Heart right ventricle (tissue), 16 donors: ENCODE measurements at places on chromosomes 12 and 14.

GRCh38 chr12:62586850-62587249 is 120.2 kb downstream of the MON2 start:
- no peaks in the 10 kb centered on the region for H3K27me3 ChIP-seq
- peaks cover 79% of the 10 kb centered on the region for H3K36me3 ChIP-seq
- H3K4me3 ChIP-seq, result no peak overlapping the region

DNA sequence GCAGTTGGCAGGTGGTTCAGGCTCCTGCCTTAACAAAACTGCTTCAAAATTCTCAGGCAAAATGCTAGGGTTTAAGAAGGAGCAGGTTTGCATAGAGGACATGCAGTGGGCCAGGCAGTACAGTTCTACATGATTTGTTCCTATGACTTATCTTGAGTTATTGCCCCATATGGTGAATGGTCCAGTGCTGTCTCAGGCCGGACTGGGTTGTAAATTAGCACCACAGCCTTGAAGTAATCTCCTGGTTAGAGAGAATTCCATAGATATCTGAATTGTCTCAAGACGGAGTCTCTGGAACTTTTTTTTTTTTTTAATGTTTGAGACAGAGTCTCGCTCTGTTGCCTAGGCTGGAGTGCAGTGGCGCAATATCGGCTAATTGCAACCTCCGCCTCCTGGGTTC is 11.8 kb upstream of the PRPF39 start:
- H3K36me3 ChIP-seq, result peaks cover 8% of the 10 kb centered on the region
- DNase-seq, result no peak
- no peak overlapping the region for H3K4me3 ChIP-seq
- no peaks in the 10 kb centered on the region for H3K27me3 ChIP-seq
- no peak overlapping the region for H3K27ac ChIP-seq

DNA sequence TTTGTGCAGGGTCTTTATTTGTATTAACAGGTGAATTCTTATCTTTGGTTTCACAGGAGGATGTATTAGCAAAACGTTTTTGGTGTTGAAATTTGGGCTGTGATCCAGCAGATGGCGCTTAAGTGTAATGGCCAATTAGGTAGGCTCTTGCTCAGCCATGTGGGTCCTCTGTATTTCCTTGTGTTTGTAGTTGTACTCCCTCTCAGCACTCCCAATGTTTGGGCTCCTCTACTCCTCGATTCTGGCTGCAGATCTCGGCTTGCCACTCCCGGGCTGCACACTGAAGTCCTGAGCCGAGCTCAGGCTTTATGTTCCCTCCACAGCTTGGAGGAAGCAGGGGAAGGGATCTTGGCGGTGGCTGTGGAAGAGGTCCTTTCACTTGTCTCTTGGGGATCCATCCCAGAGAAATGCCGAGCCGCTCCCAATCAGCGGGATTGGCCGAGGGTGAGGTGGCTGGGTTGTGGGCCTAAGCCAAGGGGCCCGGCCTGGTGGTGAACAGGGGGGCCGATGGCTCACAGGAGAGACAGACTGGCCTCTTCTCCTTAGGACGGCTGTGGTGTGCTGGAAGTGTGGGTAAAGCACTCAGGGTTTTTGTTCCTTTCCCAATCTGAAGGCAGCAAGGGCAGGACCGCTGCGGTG is 133.7 kb downstream of the AEBP2 start:
- no peaks in the 10 kb centered on the region for H3K27me3 ChIP-seq
- H3K4me3 ChIP-seq, result no peak overlapping the region
- H3K4me1 ChIP-seq, result peaks cover 32% of the 10 kb centered on the region
- H3K27ac ChIP-seq, result no peak overlapping the region
- H3K36me3 ChIP-seq, result no peaks in the 10 kb centered on the region
- DNase-seq, result no peak

DNA sequence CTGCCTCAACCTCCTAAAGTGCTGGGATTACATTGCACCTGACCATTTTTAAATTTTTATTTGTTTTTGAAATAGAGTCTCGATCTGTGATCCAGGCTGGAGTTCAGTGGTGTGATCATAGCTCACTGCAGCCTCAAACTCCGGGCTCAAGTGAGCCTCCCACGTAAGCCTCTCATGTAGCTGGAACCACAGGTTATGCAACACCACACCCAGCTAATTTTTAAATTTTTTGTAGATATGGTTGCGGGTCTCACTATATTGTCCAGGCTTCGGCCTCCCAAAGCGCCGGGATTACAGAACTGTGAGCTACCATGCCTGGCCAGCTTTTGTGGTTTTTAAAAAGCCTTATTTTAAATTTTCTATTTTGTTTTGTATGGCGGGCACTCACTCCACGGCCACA is 2.2 kb upstream of the DRAM1 start:
- no peaks in the 10 kb centered on the region for H3K36me3 ChIP-seq
- DNase-seq, result no peak
- no peaks in the 10 kb centered on the region for H3K4me1 ChIP-seq
- H3K27ac ChIP-seq, result peak overlapping the region; percentile 97

DNA sequence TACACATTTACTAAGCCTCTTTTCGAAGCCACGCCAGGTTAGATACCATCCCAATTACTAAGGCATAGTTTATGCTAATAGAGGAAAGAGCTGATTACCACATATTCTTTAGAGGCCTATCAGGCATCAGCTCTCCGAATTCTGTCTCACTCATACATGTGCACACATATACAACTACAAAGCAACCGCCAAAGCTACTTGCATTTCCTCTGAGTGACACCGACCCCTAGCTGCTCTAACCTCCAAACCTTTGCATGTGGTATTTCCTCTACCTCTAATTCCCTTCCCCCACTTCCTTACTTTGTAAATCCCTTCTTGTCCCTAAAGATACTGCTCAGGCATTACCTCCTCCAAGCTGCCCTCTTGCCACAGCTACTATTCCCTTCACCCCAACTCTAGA is 107.2 kb downstream of the DUSP6 start:
- no peak for DNase-seq
- H3K4me3 ChIP-seq, result no peak overlapping the region
- H3K4me1 ChIP-seq, result peaks cover 39% of the 10 kb centered on the region
- H3K27ac ChIP-seq, result no peak overlapping the region

GRCh38 chr14:90630171-90630806 is 185.9 kb downstream of the TTC7B start:
- H3K4me3 ChIP-seq, result no peak overlapping the region
- peaks cover 30% of the 10 kb centered on the region for H3K4me1 ChIP-seq
- peak overlapping the region; percentile 13 for H3K27ac ChIP-seq
- H3K36me3 ChIP-seq, result no peaks in the 10 kb centered on the region

DNA sequence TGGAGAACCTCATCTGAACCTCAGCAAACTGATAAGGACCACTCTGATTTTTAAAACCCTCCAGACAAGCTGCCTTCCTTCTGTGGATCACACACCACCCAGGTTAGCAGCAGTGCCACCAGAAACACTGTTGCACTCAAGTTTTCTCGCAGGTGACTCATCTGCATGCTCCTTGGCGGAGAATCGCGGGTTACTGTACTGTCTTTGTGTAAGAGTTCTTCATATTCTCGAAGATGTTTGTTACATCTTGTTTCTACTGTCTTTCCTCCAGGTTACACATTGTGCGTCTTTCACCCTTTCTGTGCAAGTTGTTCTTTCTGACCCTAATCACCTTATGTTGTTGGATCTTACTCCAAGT is 331.2 kb downstream of the CACNA1C start:
- DNase-seq, result no peak
- peaks cover 77% of the 10 kb centered on the region for H3K4me1 ChIP-seq
- no peak overlapping the region for H3K4me3 ChIP-seq
- H3K36me3 ChIP-seq, result no peaks in the 10 kb centered on the region

- peak overlapping the region; percentile 92 for H3K4me3 ChIP-seq
- H3K27me3 ChIP-seq, result no peaks in the 10 kb centered on the region
- peaks cover 49% of the 10 kb centered on the region for H3K4me1 ChIP-seq
- peak overlapping the region; percentile 94 for H3K27ac ChIP-seq
- DNase-seq, result no peak
Observed at GRCh38 chr12:42237853-42238239, 202 bp downstream of the YAF2 start.

DNA sequence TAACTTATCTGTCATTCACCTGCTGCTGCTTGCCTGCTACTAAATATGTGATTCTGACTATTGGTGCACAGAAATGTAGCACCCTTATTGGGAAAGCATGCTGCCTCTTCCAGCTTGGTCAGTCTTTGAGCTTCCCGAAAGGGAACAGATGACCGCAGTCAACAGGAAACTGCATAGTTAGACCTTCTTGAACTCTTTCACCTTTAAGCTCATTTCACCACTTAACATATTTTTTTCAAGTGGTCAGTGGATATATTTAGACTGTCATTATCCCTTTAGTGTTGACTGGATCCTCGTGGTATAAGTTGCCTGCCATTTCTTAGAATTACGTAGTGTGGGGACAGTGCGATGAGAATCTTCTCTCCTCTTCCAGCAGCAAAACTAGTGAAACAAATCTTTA is 224.9 kb downstream of the FBXL14 start:
- no peak overlapping the region for H3K27ac ChIP-seq
- no peak overlapping the region for H3K4me3 ChIP-seq
- H3K36me3 ChIP-seq, result no peaks in the 10 kb centered on the region
- H3K4me1 ChIP-seq, result no peaks in the 10 kb centered on the region

DNA sequence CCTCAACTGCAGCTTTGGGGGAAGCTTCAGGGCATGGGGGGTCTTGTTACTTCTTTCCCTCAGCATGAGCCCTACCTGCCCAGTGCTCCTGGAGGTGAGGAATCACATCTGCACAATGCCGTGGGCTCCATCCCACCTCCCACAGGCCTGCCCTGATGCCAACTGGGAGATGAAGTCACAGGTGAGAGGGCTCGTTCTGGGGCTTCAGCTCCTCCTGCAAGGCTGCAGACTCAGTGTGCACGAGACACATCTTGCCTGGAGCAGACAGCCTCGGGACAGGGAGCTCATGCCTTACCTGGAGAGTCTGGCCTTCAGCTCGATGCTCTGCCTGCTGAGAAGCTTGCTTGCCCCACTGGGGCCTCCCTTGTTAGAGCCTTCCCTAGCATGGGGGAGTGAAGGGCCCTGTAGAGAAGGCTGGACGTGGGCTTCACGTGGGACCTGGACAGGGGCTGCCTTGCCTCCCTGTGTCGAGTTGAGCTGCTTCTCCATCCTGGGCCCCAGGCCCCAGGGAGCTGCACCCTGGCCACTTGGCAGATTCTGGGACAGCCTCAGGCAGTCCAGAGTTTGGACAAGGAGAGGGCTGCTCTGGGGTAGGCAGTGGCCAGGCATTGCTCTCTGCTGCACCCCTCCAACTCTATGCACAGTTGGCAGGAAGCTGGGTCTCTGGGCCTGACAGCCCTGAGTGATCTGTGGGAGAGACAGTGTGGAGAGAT is 171.4 kb downstream of the KIF26A start:
- no peaks in the 10 kb centered on the region for H3K27me3 ChIP-seq
- H3K4me1 ChIP-seq, result no peaks in the 10 kb centered on the region
- no peak overlapping the region for H3K27ac ChIP-seq
- no peaks in the 10 kb centered on the region for H3K36me3 ChIP-seq
- no peak for DNase-seq
- no peak overlapping the region for H3K4me3 ChIP-seq

DNA sequence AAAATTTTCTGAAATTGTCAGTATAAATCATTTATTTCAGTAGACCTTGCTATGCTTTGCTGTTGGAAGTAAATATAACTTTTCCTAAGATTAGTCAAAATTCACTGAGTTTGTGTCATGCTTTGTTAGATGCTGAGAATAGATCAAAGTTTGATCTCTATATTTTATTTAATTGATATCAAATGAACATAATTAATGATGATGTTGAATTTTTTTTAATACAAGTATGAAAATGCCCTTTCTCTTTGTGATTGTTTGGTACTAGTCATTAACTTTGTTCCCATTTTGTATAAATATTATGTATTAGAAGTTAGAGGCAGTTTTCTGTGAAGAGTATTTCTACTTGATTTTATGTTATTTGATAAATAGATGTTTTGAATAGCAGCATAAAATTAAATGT is 45.7 kb downstream of the CCDC91 start:
- H3K4me1 ChIP-seq, result no peaks in the 10 kb centered on the region
- H3K36me3 ChIP-seq, result no peaks in the 10 kb centered on the region
- DNase-seq, result no peak
- no peak overlapping the region for H3K4me3 ChIP-seq

DNA sequence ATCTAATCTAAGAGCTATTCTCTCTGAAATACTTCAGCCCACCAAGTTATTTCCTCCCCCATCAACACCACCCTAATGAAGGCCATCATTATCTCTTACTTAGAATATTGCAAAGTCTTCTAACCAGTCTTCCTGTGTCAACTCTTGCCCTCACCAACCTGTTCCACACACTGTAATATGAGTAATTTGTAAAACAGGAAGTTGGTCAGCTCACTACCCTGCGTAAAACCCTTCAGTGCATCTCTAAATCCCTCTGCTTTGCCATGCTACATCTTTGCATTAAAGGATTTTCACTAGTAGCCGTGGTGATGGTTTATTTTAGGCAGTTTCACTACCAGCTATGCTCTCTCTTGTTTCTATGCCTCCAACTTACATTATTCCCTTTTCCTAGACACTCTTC is 70.0 kb downstream of the KIF21A start:
- no peak for DNase-seq
- no peak overlapping the region for H3K4me3 ChIP-seq
- H3K27me3 ChIP-seq, result no peaks in the 10 kb centered on the region
- no peak overlapping the region for H3K27ac ChIP-seq
- H3K4me1 ChIP-seq, result peaks cover 3% of the 10 kb centered on the region

DNA sequence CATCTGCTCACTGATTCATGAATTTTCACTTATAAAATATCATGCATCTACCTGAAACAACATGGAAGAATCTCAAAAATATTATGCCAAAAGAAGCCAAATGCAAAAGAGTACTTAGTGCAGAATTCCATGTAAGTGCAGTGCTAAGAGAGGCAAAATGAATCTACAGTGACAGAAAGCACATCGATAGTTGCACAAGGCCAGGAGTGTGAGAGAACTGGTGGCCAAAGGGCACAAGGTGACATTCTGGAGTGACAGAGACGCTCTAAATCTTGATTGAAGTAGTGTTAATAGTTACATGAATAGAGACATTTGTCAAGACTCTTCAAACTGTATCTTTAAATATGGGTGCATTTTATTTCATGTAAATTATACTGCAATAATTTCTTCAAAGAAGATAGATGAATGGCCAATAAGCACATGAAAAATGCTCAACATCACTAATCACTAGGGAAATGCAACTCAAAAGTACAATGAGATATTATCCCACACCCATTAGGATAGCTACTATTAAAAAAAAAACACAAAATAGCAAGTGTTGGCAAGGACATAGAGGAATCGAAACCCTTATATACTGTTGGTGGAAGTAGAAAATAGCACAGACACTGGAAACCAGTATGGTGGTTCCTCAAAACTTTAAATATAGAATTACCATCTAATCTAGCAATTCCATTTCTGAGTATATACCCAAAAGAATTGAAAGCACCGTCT is 71.7 kb upstream of the KICS2 start:
- H3K4me3 ChIP-seq, result no peak overlapping the region
- H3K27me3 ChIP-seq, result no peaks in the 10 kb centered on the region
- H3K27ac ChIP-seq, result no peak overlapping the region
- no peaks in the 10 kb centered on the region for H3K36me3 ChIP-seq

DNA sequence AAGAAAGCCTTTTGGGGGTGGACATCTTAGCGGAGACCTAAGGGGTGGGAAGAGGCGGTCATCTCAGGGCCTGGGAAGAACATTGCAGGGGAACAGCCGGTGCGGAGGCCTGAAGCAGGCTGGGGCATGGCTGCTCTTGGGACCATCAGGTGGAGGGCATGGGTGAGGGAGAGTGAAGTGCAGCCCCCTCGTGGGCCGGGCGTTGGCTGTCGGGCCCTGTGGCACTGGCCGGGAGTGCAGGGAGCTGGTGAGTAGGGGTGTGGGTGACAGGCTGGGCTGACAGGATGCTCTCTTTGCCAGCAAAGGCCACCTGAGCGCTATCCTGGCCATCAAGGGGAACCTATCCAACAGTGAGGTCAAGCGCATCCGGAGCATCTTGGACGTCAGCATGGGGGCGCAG is 11.7 kb downstream of the TNFAIP2 start:
- H3K27me3 ChIP-seq, result no peaks in the 10 kb centered on the region
- no peak for DNase-seq
- H3K4me1 ChIP-seq, result peaks cover 48% of the 10 kb centered on the region
- no peak overlapping the region for H3K27ac ChIP-seq
- H3K36me3 ChIP-seq, result peaks cover 4% of the 10 kb centered on the region
- H3K4me3 ChIP-seq, result no peak overlapping the region
